ENCODE measurements at places on chromosomes 12 and 14.

DNA sequence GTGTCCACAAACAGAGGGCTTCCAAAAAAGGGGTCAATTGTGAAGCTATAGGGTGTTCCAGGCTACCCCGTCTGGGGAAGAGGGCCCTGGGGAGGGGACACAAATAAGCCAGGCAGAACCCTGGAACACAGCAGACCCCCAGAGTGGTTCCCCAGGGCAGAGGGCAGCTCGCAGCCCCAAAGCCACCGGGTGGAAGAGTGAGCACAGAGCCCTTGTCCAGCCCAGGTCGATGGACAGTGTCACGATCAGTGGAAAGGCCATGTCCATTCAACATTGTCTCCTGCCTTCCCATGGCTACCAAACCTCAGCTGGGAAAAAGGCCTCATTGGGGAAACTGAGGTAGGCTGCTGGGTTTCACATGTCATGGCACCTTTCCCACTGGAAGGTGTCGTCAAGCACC, 131.4 kb downstream of the DICER1 start:
- no peak for DNase-seq

GRCh38 chr12:65123435-65124063, 2.4 kb upstream of the WIF1 start:
- no peak for DNase-seq

GRCh38 chr12:55664826-55665225, 28.1 kb downstream of the OR10P1 start:
- no peak for DNase-seq

DNA sequence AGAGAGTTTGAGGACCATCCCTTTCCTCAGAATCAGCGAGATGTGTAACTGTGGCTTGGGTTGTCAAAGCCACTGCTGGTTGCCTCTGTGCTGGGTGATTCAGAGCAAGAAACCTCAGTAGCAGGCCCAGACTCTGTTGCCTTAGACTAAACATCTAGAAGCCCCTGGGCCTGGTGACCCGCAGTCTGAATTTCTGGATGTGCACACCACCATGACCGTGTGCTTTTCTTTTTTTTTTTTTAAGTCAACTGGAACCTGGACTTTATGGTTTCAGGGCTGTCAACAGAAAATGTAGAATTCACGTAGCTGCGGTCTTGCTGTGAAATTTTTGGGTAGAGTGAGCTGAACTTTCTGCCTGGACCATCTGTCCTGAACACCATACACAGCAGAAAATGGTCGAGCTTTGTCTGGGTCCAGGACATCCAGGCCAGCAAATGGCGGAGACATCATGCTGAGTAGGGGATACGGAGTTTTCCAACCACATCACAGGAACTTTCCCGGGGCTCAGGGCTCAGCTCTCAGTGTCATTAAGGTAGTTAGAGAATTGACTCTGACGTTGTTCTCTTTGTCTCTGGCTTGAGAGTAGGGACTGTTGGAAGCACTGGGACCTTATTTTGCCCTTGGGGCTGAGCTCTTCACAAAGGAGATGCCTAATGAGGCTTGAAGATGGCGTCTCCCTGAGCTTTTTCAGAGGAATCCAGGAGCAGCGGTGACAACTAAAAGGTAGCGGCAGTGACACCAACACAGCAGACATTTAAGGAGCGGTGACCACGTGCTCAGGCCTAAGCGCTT, 23.0 kb upstream of the BATF start:
- no peak for DNase-seq

- DNase-seq, result no peak
Measured at GRCh38 chr12:6845395-6845794, 4.7 kb downstream of the GNB3 start.

DNA sequence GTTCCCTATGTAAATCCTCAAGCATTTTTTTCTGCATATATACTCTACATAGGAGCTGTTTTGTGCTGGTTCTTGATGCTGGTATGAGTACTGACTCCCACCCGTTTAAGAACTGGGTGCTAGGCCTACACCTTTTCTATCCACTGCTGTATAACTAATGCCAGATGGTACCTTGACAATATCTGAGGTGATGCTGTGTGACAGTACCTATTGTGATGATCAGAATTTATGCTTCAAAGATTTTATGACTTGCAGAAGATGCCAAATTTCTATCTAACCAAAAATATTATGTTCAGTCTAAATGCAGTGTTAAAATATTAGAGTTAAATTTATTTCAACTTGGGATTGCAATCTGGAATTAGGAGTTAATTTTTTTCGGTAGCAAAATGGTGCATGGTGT, 272.3 kb upstream of the NOVA1 start:
- no peak for DNase-seq

- DNase-seq, result no peak
Measured at GRCh38 chr14:51789596-51789995, 70.8 kb upstream of the GNG2 start.

DNA sequence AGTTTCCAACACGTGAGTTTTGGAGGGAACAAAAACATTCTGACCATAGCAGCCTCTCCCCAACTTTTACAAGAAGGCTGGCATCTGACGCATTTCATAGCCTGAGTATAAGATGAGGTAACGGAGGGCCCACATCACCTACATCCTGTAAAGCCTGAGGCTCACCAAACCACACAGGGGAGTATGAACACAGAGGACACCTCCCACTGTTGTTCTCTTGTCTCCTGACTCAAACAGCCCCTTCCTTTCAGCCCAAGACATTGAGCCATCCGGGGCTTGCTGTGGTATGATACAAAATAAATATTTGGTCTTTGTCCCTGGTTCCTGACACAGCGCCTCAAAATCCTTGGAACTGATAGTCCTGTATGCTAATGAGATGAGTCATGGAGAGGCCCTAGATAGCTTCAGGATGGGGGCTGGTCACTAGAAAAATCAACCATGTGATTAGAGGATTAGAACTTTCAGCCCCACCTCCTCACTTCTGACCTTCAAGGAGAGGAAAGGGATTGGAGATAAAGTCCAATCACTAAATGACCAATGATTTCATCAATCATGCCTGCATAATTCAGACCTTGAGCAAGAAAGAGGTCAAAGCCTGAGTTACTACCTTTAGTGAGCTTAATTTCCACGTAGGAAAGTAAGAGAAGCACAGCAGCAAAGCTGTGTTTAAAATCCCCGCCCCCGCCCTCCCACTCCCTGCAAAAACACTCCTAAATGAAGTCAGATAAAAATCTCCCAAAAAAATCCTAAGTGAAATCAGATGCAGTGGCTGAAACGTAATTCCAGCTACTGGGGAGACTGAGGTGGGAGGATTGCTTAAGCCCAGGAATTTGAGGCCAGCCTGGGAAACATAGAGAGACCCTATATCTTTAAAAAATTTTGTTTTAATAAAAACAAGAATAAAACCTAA, 236.4 kb downstream of the PCNX1 start:
- no peak for DNase-seq

DNA sequence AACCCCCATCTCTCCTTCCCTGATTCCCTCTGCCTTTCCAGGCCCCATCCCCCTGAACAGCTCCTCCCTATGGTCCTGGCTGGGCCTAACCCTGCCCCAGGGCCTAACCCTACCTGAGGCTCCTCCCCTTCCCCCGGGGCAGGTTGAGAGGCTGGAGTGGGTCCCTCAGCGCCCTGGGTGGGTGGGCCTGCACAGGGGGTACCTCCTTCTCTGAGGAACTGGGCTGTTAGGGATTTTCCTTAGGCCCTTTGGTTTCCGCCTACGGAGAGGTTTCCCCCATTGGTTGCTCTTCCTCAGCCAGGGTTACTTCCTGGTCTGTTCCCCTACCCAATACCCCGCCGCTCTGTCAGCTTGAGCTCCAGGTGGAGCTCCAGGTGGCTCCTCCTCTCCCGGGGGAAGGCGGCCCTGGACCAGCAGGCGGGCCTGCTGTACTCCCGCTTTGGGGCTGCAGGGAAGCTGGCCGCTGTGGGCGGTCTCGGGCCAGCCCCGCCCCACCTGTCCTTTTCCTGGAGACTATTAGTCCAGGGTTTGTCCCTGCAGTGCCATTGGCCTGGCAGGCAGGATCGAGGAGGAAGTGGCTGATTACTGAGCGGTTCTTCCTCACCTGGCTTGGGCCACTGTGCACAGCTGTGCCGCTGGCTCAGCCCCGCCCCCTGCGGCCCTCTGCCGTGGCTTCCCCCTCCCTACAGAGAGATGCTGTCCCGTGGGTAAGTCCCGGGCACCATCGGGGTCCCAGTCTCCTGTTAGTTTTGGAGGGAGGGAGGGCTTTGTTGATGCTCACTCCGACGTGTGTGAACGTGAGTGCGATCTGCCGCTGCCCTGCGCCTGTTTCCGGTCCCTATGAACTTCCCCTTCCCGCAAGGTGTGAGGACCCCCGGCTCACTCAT, 2.5 kb downstream of the C12orf57 start:
- no peak for DNase-seq

- DNase-seq, result no peak
Measured at GRCh38 chr14:68476212-68477109, 316.4 kb downstream of the ZFP36L1 start.

- DNase-seq, result no peak
Measured at GRCh38 chr12:111174251-111174960, 194.5 kb downstream of the PHETA1 start.

DNA sequence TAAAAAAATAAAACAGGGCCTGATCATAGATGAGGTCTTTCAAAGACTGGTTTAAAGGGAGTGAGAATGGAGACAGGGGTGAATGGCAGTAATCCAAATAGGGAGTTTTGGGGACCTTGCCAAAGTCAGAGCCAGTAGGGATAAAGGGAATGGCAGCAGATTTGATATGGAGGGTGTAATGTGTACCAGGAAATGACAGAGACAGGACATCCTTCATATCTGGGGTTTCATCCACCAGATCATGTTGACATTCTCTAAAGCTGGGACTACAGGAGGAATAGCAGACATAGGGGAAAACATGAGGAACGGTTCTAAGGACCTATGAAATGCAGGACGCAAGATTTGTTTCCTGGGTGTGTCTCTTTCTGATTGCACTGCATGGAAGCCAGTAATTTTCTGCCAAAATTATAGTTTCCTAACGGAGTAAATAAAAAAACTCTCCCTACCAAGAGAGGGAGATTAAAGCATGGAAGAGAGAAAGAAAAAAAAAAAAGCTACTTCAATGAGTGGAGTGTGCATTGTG, 169.9 kb downstream of the PRKD1 start:
- no peak for DNase-seq

DNA sequence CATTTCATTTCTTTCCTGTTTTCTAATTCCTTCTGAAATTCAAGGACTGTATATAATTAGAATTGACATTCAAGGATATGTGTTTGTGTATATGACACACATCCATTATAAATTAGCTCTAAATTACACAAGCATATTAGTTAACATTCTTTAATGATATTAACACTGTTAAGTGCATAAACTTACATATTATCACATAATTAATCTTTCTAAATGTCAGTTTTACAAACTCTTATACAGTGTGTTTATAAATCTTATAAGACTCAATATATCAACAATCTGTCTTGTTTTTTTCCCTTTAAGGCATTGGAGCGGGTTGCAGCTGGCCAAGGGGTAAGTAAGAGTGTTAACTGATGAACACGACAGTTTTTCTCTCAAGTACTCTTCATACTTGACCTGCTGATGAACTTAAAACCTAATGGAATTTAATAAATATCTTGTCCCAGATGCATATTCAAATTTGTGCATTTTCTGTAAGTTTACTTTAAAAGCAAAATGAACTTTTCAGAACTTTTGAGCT, 76.1 kb downstream of the METTL25 start:
- DNase-seq, result no peak

DNA sequence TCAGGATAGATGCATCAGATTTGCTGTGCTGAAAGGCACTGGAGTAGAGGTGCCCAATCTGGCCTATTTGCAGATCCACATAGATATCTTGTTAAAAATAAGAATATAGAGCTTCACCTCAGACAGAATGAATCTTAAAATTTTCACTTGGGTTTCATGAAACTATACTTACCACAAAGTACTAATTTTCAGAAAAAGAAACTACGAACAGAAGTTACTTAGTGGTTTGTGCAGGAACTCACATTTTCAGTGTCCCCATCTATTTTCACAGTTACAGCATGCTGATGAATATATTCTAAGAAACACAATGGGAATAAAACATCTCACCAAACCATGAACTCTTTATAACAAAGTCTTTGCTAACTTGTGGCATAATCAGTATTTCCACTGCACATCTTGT, 449.4 kb downstream of the RERGL start:
- DNase-seq, result no peak

- DNase-seq, result no peak
Measured at GRCh38 chr14:102908766-102909455, 13.6 kb upstream of the AMN start.

GRCh38 chr14:89504602-89505313, 87.7 kb upstream of the FOXN3 start:
- no peak for DNase-seq

DNA sequence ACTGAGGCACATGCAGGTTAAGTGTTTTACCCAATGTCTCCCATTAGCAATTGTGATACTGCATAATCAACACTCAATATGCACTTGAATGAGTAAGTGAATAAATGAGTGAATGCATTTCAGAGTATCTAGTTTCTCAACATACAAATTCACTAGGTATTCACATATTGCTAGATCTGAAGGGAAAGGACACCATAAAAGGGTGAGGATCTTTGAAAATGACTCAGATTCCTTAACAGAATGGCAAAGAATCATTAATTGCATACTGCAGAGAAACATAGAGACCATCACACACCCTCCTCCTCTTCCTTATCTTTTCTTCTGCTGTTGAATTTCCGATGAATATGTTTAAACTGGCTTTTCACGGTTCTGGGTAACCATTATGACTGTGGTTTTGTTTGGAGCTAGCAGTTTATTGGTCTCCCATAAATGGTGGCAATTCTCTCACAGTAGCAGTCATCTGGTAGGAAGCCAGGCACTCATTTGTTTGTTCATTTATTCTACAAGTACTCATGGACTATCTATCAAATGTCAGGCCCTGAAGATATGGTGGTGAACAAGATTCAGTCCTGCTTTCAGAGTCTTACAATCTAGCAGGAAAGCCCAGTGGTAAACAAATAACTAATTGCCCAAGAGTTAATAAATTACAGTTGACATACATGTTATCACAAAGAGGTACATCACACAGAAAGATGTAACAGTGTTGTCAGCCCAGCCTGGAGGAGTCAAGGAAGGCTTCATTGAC, 70.2 kb downstream of the LLPH start:
- no peak for DNase-seq

- DNase-seq, result no peak
Measured at GRCh38 chr14:76814726-76815645, 2.3 kb upstream of the ANGEL1 start.

GRCh38 chr14:26597071-26597588, 703 bp downstream of the NOVA1 start:
- DNase-seq, result no peak

All from stimulated activated CD4-positive, alpha-beta T cell treated with anti-CD3 and anti-CD28 coated beads, Interleukin-1b, Interleukin-23, amount 100 ng/mL, for 1 hour (primary cell).